ENCODE measurements at places on chromosomes 1 and 21.

DNA sequence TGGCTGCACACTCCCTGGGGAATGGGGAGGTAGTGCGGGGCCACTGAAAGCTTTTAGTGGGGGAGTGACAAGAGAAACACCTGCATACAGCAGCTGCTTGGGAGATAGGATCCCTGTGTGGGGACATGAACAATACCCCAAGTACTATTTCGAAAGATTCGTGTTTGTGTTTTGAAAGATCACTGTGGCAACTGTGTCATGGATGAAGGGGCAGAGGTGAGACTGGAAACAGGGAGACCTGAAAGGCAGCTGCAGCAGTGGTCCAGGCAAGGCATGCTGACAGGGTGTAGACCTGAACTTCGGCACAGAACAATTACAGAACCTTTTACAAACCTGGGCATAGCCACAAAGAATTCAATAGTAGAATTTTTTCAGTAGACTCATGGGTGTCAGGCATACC, 32.9 kb downstream of the TENT5C start:
- DNase-seq: no peak

DNA sequence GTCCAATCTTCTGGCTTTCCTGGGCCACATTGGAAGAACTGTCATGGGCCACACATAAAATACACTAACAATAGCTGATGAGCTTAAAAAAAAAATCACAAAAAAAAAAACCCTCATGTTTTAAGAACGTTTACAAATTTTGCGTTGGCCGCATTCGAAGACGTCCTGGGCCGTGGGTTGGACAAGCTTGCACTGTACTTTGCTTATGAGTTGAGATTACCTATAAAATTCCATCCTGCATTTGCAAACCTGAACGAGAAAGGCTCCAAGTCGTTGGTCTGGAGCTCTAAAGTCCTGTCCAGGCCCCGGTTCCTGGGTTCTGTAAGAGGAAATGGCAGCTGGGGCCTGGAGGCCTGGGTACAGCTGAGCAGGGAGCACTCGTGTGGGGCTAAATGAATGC, 51.4 kb downstream of the KIAA1614 start:
- DNase-seq: peak; percentile 32

GRCh38 chr1:33502726-33503125, 30.3 kb downstream of the ZSCAN20 start:
- no peak for DNase-seq

DNA sequence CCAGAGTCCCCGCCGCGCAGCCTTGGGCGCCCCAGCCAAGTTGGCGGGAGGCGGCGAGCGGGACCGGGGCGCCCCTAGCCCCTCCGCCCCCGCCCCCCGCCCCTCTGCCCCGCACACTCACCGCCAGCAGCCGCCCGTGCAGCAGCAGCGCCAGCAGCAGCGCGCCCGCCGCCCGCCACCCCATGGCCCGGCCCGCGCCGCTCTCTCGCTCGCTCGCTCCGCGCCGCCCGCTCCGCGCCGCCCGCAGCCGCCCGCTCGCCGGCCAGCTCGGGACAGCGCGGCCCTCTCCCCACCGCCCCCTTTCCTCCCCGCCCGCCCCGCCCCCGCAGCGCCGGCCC, at the start of gene HSPG2:
Gene HSPG2 (minus strand): TSS at position 277 of the 338 bp plus-strand sequence. CDS start 93 bp downstream, at position 184.
- DNase-seq: no peak

GRCh38 chr1:145926686-145927062, 610 bp downstream of the RBM8A start:
- no peak for DNase-seq

DNA sequence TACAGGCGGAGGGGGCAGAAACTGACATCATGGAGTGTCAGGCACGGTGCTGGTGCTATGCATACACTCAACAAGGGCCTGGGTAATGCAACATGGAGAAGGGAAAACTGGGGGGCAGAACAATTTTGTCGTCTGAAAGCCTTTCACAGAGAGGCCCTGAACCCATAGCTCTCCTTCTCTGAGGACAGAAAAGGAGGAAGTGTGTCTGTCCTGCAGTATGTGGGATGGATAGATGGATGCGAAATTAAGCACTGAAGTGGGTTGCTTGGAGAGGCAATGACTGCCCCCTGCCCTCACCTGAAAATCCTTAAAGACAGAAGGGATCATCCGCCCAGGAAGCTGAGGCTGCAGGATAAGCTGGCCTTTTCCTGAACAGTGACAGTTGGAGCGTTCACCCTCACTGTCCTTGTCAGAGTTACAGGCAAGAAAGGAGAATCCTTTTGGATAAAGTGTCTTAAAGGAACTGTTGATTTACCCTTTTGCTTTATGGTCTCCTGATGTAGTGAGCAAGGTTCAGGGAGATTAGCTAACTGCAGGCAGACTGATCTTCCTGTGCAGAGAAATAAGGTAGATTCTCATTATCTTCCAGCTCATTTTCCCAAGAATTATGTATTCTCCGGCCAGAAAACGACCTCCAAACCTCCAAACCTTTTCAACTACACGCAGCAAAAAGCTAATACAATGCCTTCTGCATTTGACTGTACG, 1.6 kb upstream of the FAM20B start:
- no peak for DNase-seq

DNA sequence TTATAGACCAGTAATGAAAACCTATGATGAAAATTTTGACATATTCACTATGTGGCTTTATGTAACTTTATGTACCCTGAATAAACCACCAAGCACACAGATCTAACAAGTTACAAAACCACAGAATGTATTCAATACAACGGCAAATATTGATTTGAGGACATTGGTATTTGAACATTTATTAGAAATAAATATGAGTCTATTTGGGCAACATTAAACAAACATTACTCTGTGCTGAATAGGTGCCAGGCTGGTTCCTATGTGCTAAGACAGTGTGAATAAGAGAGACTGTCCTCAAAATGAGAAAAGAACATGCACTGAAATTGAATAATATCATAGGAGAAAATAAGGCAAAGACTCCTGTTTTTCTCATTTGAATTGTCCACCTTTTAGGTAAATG, 1341.2 kb downstream of the PLA2G4A start:
- DNase-seq: no peak

DNA sequence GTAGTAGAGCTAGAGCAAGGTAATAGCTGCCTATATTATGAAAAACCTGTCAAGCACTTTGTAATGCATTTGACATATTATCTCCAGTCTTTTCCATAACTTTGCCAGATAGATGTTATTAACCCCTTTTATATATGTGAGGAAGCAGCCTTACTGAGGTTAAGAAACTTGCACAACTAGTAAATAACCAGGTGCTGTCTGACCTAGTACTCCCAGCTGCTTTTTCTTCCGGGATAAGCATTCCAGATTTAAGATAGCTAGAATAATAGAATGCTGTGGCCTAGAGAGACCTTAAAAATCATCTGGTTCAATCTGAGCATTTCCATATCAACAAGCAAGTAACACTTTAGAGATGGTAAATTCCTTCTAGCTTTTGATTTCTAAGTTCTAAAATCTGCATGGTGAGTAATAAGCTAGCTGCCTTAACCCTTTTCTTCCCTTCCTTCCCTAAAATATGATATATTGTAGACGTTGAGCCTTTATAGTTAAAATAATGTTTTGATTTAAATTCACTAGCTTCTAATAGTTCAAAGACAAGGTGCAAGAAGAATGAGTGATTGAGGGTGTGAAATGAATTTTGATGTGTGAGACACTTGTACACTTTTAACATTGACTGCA, 1.8 kb downstream of the SH3GLB1 start:
- DNase-seq: no peak

DNA sequence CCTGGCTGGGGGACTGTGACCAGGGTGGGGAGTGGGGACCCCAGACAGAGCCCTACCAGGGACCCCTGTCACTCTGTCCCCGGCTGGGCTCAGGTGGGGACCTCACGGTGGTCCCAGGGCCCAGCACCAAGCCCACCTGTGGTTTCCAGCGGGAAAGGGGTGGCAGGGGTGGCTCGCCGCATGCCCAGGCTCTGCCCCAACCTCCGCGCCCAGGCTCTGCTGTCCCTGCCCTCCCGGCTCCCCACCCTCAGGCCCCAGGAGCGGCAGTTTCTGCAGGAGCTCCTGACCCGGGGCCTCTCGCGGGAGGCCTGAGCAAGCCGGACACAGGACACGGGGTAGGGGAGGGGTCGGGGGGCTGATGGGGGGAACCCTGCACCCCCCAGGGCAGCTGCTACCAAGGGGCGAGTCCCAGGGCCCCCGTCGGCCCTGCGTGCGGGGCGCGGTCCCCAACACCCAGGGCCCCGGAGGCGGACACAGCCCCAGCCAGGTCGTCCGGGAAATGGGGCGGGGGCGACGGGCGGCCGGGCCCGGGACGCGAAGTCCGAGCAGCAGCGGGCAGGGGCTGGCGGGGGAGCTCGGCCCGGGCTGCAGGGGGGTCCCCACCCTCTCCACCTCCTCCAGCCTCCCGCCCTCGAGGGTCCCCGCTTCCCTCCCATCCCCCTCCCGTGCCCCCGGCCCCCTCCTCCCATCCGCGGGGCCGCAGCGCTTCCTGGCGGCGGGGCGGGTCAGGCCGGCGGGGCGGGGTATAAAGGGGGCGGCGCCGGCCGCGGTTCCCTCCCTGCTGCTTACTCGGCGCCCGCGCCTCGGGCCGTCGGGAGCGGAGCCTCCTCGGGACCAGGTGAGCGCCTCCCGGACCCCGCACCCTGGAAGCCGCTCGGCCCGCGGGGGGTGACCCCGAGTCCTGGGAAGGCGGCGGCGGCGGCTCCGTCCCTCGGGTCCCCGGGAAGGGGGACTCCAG, at the start of gene COL6A2:
Gene COL6A2 (plus strand): TSS at position 777 of the 958 bp plus-strand sequence.
- peak; percentile 49 for DNase-seq

DNA sequence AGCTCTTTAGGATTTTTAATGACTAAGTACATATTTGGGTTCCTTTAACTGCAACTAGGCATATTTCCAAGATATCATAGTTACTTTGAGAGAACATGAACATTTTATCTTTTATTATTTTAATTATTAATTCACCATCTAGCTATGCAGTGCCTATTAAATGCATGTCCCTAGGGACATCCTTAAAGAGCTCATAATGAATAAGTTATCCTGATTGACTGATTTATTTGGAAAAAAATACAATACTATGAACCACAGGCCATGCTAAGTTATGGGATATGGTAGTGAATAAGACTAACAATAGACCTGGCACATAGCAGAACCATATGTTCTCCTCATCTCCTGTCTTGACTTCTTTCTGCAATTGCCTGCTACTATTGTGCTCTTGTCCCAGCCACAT, 16.4 kb upstream of the C1orf105 start:
- no peak for DNase-seq

DNA sequence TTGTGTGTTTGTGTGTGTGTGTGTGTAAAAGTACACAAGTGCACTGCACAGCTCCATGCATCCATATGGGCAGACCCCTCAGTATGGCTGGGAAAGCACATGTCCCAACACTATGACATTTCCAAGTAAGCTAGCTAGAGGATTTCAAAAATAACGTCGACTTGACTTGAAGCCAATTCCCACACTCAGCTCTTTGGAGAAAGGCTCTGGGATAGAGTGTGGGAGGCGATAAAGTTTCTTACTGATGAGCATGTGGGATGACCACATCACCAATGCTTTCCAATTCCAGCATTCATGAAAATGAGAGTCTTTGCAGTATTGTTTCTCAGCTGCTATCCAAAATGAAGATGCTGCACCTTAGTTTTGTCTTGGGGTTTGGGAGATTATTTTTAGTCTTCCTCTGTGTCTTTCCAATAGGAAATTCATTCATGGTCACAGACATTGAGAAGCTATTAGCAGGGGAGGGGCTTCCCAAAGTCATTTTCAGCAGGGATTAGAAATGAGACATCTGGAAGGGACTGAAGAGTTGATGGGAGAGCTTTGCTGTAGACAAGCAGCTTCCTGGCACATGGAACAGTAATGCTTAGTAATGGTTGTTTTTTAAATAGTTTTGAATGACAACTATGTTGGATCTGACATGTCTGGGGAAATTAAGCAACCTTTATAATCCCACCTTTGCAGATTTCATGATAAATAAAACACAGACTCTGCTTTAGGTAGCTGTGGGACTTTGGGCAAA, 143.5 kb downstream of the ASTN1 start:
- DNase-seq: no peak

GRCh38 chr1:36721261-36721660, 238.5 kb upstream of the CSF3R start:
- no peak for DNase-seq

- no peak for DNase-seq
Measured at GRCh38 chr1:117061986-117062415, 1.9 kb downstream of the TTF2 start.

DNA sequence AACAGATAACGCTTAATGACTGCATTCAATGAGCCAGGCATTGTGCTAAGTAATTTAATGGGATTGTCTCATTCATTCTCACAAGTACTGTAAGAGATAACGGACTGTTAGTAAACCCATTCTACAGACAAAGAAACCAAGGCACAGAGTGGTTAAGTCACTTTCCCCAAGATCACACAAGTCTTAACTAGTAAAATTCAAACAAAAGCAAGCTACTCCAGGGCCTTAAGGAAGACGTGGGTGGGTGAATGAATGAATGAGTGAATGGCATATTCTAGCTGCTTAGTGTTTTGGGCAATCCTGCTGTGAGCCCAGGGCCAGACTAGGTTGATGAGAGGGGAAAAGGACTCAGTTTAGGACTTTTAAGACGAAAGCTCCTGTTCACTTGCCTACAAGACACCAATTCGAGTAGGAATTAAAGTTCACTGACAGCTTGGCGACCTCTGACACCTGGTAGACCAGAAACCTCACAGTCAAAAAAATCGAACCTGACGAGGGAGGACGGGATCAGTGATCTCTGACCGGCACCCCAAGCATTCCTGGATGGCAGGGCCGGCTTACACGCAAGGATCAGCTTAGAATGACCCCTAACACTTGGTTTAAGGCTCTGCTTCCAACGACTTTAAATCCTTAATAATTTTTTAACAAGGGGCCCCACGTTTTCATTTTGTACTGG, 557 bp downstream of the EMC1 start:
- DNase-seq: no peak

GRCh38 chr1:56688522-56689026, 43.5 kb downstream of the PRKAA2 start:
- DNase-seq: no peak

- no peak for DNase-seq
Measured at GRCh38 chr1:22326372-22326915, 125.2 kb upstream of the ZBTB40 start.

- DNase-seq: no peak
Measured at GRCh38 chr1:218942431-218942830, 231.2 kb upstream of the LYPLAL1 start.

DNA sequence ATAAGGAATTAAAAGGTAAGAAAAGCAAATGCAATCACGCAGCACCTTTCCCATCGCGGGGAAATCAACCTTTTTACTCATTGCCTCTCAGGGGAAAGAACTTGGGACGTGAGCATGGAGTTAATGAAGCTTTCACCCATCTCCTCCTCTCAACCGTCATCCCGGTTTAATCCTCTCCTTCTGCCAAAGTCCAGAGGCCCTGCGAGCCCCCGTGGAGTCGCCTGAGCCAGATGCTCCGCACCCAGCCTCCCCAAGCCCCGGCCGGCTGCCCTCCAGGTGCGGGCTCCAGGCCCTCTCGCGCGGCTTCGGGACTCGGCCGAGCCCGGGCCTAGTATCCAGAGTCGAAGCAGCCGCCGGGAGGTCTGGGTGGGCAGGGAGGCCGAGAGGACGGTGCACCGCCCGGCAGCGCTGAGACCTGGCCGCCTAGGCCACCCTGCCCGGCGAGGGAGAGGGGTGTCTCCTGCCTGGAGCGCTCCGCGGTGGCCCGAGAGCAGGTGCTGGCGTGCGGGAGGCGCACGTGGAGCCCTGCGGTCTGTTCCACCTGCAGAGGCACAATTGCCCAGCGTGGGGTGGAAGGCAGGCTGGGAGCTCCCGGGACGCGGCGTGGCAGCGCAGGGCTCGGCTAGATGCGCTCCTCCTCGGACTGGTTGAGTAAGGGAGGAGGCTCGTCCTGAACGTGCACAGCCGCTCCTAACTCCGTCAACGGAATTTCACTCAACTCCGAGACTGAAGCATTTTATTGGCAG, 218.5 kb downstream of the SDCCAG8 start:
- no peak for DNase-seq

- no peak for DNase-seq
Measured at GRCh38 chr1:38030596-38031512, 15.7 kb downstream of the POU3F1 start.
